ENCODE measurements at places on chromosomes 12 and 14.

GRCh38 chr12:2378835-2379330 lies 326.1 kb downstream of the CACNA1C start:
- DNase-seq, result no peak

- DNase-seq, result no peak
Observed at GRCh38 chr12:46497739-46498138, 125.2 kb upstream of the SLC38A2 start.

GRCh38 chr12:22353615-22354325 lies 19.3 kb upstream of the ST8SIA1 start:
- no peak for DNase-seq

- no peak for DNase-seq
Observed at GRCh38 chr12:56487448-56488040, 417 bp downstream of the GLS2 start.

DNA sequence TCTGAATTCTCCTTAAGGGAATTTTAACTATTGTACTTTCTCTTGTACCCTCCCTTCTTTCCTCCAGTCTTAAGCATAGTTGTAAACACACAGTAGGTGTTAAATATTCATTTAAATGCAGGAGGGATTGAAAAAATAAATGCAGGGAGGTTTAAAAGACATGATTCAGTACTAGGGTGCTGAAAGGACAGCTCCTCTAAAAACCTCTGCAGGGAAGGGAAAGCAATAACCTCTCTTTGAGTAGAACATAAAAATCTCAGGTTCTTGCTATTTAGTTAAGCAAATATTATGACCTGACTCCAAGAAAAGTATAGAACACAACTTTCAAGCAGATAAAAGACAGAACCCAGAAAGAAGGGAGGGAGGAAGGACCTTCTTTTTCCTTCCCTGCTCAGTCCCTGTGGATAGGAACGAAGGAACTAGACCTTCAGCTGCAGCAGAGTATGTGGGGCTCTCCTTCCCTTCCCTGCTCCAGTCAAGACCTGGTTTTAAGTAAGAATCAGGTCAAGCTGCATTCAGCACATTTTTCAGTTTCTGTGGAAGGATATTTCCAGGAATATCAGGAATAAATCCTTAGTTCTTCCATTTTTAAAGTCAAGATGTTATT lies 4.7 kb downstream of the MAP3K9 start:
- no peak for DNase-seq

DNA sequence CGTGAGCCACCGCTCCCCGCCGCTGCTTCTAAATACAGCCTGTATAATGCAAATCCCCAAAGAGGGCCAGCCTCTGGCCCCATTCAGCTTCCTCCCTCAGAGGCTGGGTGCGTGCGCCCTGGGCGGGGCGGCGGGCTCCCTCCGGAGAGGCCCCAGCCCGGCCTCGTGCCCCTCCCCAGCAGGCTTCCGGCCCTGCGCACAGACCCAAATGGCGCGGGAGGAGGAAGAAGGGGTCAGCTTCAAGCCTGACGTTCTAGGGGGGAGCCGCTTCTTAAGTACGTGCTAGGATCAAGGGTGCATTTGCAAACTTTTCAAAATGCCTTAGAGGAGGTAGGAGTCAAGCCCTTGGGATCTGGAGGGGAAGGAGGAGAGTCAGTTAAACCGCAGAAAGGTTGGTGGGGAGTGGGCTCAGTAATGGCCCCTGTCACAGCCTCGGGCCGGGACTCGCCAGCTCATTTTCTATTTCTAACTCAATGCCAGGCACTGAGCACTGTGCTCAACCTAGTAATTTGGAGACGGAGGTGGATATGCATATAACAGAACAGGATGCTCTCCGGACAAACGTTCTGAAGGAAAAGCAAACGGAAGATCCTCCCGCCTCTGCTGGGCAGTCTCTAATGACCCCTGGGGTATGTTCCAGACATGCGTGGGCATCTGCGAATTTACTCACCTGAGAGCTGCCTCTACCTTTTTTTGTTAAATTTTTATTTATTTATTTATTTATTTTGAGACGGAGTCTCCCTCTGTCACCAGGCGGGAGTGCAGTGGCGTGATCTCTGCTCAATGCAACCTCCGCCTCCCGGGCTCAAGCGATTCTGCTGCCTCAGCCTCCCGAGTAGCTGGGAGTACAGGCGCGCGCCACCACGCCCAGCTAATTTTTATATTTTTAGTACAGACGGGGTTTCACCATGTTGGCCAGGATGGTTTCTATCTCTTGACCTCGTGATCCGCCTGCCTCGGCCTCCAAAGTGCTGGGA lies 32.3 kb downstream of the NINJ2 start:
- DNase-seq, result peak; percentile 72

- DNase-seq, result no peak
Observed at GRCh38 chr12:50059440-50060119, 2.2 kb downstream of the ASIC1 start.

DNA sequence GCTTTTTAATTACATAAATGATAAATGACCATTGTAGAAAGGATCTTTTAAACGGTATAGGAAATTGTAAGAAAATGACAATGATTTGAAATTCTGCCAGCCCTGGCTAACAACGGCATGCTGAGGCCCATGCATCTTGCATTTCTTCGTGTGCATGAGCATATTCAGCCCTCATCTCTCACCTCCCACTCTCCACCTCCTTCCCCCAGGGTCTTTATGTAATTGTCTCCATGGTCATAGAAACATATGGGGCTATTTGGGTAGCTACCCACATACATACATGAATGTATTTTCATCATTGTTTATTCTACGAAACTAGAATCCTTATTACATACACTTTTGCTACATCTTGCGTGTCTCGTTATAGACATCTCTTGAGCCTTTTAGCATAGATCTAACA lies 4.5 kb downstream of the MYO1H start:
- no peak for DNase-seq

- DNase-seq, result no peak
Observed at GRCh38 chr14:65070471-65070976, 31.8 kb downstream of the MAX start.

- no peak for DNase-seq
Observed at GRCh38 chr14:53890611-53891101, 66.0 kb downstream of the BMP4 start.

DNA sequence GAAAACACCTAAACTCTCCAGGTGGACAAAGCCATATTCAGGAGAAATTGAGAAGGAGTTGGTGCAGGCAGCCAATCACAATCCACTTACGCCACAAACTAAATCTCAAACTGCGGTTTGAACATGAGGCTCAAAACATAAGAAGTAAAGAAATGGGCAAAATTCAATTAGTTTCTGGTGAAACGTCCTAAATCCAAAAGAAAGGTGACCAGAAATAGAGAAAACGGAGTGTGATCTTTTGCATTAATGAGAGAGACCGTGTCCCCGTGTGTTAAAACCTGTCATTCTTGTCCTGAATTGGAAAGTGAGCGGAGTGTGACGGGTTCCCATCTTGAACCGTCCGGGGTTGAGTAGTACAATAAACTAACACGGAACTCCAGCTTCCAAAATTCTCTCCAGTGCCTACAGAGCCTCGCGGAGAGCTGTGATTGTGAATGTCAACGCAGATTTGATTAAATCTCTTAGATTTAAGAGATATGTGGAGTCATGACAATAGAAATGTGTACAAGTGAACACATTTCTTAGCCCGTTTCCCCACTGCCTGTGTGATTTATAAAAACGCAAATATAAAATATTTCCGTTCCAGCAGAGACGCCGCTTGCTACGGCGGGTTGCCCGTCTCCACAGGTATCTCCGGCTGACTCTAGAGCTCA lies 595 bp upstream of the METAP2 start:
- peak; percentile 43 for DNase-seq

- DNase-seq, result peak; percentile 79
Observed at GRCh38 chr14:20327005-20327869, 5.8 kb downstream of the CCNB1IP1 start.

DNA sequence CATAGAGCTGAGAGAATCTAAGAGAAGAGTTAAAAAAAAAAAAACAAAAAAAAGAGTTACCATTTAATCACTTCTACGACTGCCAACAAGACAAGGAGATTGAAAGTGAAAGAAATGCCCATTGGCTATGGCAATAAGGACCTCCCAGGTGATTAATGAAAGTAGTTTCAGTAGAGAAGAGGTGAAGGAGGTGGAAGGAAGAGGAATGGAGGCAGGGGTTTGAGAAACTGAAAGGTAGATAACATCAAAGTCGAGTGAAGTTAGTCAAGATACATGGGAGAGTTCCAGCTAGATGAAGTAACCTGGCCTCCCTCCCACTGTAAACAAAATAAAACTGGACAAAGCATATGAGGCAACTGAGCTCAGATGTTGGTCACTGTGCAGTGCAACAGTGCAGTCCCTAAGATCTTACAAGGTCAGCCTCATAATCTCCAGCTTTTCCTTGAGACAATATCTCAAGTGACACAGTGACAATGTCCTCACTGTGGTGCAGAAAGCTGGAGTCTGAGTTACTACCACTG lies 118.0 kb upstream of the CCDC198 start:
- no peak for DNase-seq

DNA sequence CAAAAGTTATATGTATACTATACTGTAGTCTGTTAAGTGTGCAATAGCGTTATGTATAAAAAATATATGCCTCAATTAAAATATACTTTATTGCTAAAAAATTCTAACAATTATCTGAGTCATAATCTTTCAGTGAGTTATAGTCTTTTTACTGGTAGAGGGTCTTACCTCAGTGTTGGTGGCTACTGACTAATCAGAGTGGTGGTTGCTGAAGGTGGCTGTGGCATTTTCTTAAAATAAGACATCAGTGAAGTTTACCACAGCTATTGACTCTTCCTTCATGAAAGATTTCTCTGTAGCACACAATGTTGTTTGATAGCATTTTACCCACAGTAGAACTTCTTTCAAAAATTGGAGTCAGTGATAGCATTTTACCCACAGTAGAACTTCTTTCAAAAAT lies 23.4 kb downstream of the POLR3B start:
- no peak for DNase-seq

DNA sequence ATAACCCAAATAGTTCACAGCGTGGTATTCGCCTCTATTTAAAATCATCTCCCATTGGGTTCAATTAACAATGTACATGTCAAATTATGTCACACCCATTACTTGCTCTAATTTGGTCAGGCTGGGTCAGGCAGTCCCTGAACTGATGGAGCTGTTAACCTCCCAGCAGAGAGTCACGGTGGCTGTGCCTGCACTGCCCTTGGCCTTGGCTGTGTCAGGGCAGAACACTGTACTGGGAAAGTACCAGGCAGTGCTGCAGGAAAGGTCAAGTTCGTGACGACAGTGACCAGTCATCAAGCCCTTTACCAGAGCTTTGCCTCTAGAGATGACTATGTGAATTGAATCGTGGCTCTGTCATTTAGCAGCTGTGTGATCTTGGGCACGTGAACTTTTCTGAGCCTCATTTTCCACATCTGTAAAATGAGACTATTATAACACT lies 100.0 kb downstream of the ARF6 start:
- no peak for DNase-seq

GRCh38 chr12:101480849-101481248 lies 5.7 kb downstream of the SPIC start:
- no peak for DNase-seq

DNA sequence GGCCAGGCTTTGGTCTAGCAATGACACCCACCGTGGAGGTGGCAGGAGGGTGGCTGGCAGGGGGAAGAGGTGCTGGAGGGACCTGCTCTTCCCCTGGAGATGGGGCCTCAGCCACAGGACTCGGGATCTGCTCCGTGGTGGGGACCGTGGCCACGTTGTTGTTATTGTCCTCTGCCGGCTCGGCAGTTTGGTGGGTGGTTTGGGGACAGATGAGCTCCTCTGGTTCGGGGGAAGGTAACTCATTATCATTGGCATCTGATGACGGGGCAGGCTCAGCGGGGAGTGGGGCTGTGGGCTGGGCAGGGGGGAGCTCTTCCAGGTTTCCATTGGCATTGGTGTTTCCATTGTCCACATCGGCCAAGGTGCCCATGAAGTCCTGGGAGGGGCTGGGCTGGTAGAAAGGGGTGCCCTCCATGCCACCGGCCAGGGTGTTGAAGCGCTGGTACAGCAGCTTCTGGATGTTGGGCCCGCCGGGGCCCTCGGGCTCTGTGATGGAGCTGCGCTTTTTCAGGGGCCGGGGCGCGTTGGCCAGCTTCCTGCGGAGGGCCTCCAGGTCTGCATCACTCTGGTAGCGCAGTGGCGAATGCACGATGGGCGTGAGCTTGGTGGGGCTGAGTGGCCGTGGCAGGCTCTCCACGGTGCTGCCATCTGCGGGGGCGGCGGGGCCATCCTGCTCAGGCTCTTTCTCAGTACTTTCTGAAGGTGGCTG lies 24.3 kb downstream of the ZFYVE21 start:
- DNase-seq, result no peak

GRCh38 chr14:53325176-53325806 lies 172.2 kb upstream of the DDHD1 start:
- no peak for DNase-seq

DNA sequence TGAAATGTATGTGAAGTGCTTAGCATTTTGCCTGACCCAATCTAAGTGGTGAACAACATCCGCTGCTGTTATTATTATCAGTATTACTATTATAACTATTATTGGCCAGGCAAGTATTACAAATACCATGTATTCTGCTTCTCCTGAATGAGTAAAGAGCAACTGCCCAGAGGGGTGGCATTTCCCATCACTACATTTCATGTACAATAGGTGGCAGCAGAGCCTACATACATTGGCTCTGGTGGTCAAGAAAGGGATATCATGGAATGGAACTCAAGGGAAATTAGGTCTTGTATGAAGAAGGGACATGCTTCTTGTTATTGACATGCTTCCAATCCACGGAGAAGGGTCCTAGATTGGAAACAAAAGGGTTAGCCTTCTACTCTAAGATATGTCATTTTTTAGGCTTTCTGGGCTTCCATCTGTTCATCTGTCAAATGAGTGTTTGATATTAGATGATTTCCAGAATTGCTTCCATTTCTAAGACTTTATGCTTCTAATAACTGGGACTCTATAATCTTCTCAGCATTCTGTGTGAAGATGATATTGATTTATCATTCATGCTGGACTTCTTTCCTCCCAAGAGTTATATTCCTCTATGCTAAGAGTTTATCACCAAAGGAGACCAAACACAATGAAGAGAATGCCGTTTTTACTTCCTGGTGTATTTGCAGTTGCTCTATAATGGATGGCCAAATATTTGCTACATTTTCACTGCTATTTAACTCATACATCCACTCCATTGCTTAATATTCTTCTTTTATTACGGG lies 239.1 kb downstream of the SSPN start:
- DNase-seq, result peak; percentile 9

- no peak for DNase-seq
Observed at GRCh38 chr12:32030151-32030550, 70.9 kb downstream of the RESF1 start.

DNA sequence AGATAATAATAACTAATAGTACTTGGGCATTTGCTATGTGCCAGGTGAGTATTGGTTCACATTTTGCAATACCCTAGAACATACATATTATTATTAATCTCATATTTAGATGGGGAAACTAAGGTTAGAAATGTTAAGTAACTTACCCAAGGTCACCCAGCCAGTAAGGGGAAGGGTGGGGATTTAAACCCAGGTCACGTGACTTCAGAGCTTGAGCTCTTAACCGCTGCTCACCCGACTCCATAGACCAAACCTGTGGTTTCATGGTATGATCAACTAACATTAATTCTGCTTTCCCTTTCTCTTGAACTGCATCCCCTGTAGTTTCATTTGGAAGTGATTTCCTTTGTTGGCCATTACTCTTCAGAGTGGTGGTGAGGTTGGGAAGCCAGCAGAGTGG lies 242.3 kb downstream of the NRXN3 start:
- no peak for DNase-seq
